ENCODE measurements at places on chromosomes 7 and 10.

DNA sequence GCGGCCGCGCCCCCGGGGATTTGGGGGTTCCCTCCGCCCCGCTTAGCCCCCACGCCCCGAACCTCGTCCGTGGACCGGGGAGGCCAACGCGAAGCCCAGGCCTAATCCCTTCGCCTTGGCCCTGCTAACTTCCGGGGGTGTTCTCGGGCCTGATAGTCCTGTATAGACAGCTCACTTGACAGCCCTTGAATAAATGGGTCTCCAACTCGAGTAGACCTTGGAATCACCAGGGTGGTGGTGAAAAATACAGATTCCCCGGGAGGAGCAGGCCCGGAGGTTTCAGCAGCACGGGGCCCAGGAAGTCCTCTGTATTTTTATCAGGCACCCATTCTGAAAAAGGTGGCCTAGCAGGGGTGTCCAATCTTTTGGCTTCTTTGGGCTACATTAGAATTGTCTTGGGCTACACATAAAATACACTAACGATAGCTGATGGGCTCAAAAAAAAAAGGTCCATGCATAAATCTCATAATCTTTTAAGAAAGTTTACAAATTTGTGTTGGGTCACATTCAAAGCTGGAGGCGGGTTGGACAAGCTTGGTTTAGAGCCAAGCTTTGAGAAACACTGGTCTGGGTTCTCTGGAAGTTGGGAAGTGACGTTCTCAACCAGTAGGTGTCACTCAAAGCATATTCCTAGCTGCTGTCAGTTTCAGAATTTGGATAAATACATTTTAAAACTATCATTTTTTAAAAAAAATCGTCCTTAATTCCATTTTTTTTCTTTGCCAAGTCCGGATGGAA lies 221.7 kb downstream of the PHTF2 start:
- peak; percentile 82 for DNase-seq

DNA sequence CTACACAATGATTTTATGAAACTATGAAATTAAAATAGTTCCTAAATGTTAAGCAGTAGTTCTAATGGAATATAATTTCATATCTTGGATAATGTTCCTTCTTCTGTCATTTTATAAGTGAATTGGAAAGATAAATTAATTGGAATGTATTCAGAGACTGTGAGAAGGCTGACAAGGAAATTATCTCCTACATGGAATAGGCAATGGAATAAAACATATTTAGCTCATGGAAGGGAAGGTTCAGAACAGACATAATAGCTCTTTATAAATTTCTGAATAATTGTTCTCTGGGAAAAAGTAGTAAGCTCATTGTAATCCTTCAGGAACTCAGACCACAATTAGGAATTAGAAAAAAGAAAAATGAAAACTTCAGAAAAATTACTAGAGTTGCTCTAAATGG lies 1172.3 kb upstream of the SORCS1 start:
- DNase-seq = no peak

GRCh38 chr10:47378183-47378510 lies 5.9 kb downstream of the ZNF488 start:
- DNase-seq = no peak

DNA sequence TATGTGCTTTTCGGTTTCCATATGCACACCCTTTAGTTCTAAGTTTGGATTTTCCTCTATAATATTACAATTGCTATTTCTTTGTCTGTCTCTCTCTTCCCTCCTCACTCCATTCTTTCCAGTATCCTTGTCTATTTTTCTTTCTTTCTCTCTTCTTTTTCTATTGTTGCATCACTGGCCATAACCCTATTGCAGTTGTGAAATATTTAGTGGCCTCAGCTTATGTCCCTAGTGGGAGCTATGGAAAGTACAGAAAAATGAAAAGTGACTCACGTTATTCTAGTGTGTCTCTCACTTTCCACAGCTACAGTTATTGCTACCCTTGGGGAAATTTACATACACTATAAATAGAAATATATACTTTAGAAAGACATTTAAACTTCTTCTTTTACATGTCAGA lies 59.1 kb downstream of the CNTNAP2 start:
- peak; percentile 30 for DNase-seq

DNA sequence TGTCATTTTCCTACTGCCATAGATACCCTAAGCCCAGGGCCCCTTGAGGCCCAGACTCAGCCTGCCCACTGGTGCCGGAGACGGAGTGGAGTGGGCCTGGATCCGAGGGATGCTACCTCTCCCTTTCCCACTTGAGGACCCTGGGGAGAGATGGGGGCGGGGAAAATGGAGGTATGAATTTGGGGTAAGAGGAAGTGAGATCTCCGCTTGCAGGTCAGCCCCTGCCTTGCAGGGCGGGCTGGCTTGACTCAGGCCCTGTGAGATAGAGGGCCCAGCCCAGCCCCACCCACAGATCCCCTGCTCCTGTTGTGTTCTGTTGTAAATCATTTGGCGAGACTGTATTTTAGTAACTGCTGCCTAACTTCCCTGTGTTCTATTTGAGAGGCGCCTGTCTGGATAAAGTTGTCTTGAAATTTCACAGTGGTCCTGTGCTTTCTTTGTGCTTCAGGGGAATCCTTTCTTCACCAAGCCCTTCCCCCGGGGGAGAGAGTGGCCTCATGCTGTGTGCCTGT lies 13.2 kb downstream of the YKT6 start:
- no peak for DNase-seq

DNA sequence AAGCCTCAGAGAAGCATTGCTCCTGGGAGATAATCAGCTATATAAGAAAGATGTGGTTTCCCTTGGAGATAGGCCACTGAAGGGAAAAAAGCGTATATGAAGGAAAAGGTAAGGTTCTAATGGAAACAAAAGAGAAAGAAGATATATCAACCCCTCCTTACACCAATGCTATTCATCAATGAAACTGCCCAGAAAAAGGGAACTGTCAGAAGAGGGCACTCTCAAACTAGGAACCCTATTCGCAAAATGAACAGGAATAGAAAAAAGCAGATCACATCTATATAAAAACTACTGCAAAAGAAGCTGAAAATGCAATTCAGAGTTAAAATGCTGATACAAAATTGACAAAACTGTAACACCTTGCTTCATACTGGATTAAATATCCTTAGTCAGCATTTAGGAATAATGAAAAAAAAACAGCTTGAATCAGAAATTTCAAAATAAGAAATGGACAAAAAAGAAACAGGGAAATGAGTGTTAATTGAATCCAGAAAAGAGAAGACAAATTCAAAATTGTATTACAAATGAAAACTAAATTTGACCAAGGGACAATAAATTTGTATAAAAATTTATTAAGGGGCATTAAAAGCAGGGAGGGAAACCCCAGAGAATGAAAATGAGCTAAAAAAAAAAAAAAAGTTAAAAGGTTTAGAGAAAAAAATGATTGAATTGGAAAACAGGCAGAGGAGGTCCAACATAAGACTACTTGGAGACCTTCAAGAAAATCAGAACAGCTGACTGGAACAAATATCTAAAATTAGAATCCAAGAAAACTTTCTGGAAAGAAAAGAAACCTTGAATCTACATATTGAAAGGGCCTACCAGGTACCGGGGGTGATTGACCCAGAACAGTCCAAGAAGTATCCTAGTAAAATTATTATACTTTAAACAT lies 17.9 kb downstream of the NHLRC2 start:
- DNase-seq = peak; percentile 47

DNA sequence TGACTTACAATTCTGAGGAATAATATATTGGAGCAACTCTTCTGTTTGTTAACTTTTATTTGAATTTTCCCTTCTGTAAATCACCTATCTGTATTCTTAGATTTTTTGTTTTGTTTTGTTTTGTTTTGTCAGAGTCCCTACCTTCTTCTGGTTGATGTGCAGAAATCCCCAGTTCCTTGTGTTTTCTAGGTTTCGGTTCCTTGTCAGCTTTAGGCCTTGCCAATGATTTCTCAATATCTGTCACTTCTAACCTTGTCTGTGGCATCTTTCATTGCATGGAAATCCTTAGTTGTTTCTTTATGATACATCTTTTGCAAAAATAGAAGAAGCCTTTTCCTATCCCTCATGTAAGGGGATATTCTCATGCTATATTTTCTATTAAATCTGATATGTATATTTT lies 21.7 kb upstream of the ST8SIA6 start:
- no peak for DNase-seq

- DNase-seq = no peak
Measured at GRCh38 chr7:22348379-22348778, 8.6 kb downstream of the RAPGEF5 start.

- DNase-seq = no peak
Measured at GRCh38 chr10:14024329-14025202, 306.2 kb downstream of the FRMD4A start.

DNA sequence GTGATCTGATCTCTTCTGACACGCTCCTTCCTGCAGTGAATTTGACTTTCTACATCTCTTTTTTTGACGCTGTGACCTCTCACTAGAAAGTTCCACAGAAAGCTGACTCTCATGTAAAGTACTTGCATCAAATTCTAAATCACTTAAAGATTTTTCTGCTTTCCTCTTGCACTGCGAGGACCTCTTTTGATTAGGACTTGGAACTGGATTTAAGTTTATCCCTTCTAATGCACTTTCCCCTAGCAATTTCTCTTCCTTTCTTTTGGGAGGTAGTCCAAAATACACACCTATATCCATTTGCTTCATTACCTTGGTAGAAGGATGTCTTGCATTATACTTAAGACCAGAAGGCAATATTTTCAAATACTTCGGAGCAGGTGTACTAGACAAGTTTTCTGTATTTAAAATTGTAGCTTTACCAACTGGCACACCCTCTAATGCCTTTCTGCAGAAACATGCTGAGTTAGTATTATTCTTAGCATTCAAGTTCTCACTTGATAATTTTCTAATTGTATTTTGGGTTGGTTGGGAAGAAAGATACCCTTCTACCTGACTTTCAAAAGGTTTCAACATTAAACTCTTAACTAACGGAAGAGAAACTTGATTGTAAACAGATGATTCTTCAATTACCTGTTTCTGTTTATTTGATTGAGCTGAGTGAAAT lies 4.6 kb downstream of the DCLRE1A start:
- DNase-seq = no peak

DNA sequence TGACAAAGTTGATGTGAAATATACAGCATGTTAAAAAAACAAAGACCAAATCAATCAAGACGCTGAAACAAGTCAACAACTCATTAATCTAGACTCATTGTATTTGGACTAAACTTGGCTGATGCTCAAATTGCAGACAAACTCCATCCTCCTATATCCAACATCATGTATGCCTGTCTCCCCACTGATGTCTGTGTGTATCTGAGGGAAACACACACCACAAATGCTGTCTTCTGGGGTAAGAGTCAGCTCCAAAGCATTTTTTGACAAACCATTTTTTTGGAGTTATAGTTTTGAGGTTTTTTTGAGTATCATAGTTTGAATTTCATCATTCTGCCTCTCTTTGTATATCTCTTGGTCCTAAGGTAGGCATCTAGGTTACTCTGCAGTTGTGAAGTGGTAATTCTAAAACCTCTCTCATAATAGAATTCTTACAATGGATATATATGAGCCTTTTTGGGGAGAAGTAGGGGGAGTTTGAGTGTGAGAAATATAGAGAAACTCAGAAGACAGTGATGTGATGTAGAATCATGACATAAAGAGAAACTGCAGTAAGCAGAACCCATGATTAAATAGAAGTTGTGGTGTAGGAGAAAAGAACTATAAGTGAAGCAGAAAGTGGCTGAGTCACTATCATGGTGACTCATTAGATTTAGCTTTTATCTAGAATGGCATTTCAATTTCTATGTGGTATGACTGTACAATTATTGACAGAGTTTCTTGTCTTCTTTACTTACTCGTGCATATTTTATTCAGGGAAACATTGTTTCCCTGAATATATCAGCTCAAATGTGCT lies 1531.1 kb upstream of the LRRTM3 start:
- no peak for DNase-seq

- no peak for DNase-seq
Measured at GRCh38 chr7:33201821-33202220, 72.5 kb downstream of the BBS9 start.

DNA sequence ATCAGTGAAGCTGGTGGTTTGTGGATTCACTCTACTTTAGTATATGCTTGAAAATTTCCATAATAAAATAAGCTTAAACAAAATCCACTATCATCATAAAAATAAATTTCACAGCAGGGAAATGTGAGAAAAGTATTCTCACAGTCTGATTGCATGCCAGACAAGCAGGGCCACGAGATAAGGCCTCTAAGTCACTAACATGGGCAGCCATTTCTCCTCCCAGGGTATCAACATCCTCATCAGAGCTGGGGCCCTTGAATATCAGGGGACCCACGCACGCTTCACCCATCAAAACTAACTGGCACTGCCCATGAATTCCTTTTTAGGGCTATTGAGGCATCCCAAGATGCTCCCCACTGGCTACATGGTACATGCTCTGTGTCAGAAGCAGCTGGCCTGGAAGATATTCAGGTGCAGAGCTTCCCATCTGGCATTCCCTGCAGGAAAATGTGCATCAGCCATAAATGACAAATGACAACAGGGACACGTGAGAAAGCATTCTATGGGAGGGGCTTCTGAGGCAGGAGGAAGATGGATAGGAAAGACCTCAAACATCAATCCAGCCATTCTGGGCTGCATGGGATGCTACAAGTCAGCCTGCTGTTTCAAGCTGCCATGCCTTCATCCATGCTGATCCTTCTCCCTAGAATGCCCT lies 17.4 kb downstream of the CCDC6 start:
- no peak for DNase-seq

DNA sequence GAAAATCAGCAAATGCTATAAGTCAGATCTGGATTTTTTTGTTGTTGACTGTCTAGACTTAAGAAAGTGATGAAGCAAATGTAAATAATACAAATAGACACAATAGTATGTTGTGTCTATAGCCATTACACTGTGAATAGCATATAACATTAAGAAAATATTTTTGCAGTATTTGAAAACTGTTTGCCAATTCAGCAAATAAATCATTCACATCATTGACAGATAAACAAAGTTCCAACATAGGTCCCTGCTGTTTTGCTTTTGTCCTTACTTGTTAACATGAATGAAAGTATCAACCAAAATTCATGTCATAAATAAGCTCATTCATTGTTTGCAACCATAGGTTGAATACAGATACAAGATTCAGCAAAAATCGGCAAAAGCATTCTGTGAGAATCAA lies 200.5 kb downstream of the KIF20B start:
- DNase-seq = no peak

- DNase-seq = no peak
Measured at GRCh38 chr10:21401196-21401595, 124.3 kb downstream of the SKIDA1 start.

DNA sequence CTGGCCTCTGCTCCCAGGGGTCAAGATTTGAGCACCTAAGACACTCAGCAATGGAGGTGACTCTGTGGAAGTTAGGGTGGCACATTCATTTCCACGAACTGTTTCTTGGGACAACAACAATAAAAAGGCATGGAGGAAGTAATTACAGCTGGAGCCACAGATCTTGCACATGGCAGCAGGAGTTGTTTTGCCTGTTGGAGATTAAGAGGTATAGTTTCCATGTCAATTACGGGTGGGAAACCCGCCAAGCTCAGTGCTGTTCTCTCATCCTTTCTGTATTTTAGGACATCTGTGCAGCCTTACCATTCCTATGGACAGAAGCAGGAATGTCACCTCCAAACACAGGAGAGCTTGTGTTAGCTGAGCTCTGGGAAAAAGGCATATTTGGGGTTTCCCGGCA lies 201.2 kb downstream of the SNX10 start:
- no peak for DNase-seq

- peak; percentile 100 for DNase-seq
Measured at GRCh38 chr7:25615593-25615992, 387.3 kb upstream of the NPVF start.

Measured in NB4 (cell line).